Activated T-helper 9 cell treated with anti-CD3 and anti-CD28 coated beads, Interleukin-2, amount 50 U/mL, for 16 hours (primary cell): ENCODE measurements at places on chromosomes 6 and 20.
A peak's percentile ranks its signal among the peaks of the same experiment; 100 is the strongest.

DNA sequence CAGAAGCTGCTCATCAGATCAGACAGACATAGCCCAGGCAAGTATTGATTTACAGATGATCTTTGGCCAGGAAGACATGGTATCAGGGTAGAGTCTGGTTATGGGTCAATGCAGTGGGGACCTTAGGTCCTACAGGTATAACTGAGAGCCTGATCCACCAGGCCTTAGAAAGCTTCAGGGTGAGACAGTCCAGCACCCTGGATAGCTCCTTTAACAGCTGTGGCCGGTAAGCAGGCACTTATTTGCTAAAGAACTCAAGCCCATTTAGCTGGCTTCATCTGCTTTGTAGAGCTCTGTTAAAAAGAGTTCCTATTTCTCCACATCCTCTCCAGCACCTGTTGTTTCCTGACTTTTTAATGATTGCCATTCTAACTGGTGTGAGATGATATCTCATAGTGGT lies 39.6 kb downstream of the ESR1 start:
- no peak for DNase-seq

GRCh38 chr6:55448451-55448850 lies 121.2 kb downstream of the GFRAL start:
- DNase-seq, result no peak

DNA sequence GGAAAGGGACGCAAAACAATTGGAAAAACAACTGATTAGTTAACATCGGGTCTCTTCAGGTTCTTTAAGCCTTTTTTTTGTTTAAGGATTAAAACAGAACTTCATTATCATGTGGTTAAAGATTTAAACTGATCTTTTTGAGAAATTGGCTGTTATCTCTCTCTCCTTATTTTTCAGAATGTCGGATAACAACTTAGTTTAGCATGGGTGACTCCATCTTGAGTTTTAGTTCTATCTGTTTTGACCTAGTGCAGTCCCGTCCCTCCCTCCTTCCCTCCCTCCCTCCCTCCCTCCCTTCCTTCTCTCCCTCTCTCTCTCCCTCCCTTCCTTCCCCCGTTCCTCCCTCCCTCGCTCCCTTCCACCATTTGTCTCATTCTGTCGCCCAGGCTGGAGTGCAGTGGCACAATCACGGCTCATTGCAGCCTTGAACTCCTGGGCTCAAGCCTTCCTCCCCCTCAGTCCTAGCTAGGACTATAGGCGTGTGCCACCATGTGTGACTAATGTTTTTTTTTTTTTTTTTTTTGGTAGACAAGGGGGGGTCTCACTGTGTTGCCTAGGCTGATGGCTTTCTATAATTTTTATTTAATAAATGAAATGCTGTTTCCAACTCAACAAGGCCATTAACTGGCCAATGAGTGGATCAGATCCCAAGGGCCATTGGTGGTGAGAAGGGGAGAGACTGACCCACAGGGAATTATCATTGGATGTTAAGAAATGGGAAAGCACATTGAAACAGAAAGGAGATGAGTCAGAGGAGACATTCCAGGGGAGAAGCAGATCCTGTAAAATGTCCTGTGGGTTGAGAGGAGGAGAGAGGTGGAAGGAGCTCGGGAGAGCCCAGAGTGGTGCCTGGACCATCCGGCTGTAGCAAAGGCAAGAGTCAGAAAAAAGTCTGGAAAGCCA lies 13.6 kb downstream of the BAK1 start:
- no peak for DNase-seq

DNA sequence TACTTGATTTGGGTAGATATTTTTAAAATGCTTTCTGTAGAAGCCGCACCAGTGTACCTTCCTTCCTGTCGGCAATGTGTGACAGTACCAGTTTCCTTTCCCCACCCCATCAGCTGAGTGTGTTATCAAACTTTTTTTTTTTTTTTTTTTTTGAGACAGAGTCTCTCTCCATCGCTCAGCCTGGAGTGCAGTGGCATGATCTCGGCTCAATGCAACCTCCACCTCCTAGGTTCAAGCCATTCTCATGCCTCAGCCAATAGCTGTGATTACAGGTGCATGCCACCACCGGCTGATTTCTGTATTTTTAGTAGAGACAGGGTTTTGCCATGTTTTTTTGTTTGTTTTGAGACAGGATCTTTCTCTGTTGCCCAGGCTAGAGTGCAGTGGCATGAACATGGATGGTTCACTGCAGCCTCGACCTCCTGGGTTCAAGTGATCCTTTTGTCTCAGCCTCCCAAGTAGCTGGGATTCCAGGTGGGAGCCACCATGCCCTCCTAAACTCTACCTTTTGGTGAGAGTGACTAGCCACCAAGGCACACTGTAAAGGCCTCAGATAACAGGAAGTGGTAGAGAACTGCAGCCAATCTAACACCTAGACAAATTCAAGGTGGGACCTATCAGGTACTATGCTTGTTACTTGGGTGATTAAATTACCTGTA lies 26.5 kb upstream of the ZBTB22 start:
- DNase-seq, result no peak

DNA sequence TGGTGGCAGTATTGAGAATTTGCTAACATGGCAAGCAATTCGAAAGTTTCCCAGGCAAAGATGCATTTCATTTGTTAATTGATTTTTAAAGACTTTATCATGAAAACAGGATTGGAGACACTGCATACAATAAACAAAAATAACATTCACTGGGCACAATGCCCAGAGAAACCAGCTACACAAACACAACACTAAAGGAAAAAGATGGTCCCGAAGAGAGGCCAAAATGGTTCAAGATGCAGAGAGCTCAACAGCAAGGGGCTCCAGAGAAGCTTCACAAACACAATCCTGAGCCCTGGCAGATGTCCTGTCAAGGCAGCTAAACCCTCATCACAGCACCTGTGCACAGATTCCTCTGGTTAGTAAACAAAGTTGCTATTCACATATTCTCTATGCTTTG lies 79.3 kb downstream of the INSM1 start:
- no peak for DNase-seq

GRCh38 chr6:127058027-127058426 lies 60.4 kb upstream of the RSPO3 start:
- DNase-seq, result no peak

- no peak for DNase-seq
Measured at GRCh38 chr6:155085582-155086257, 90.6 kb downstream of the TIAM2 start.

DNA sequence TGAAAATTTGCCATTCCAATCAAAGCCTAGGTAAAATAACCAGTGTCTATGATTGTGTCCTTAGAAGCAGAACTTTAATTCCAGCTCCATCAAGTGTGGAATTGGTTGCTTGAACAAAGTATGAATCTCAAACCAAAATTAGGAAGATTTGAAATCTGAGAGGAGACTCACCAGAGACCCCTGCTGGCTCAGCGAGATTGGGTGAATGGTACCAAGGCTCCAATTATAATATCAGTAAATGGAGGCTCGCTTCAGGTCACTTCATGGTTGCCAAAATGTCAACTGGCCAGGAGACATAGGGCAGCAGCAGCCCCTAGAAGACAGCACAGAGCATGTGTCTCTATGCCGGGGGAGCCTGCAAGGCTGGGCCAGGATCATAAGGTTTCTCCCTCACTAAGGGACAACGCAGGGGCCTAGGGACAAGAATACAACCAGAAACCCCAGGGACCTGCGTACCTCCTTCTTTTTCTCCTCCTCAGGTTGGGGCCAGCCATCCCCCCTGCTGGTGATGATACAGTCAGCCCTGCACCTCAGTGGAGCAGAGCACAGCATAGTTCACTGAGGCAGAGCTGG lies 14.0 kb downstream of the RBL1 start:
- peak; percentile 8 for DNase-seq
